Right renal pelvis (tissue), 4 donors: ENCODE measurements at places on chromosomes 7 and 10. TPM values are rescaled to one million over a fixed set of nuclear protein-coding genes. Genes with fewer than 3 reads are reported as not detected.

DNA sequence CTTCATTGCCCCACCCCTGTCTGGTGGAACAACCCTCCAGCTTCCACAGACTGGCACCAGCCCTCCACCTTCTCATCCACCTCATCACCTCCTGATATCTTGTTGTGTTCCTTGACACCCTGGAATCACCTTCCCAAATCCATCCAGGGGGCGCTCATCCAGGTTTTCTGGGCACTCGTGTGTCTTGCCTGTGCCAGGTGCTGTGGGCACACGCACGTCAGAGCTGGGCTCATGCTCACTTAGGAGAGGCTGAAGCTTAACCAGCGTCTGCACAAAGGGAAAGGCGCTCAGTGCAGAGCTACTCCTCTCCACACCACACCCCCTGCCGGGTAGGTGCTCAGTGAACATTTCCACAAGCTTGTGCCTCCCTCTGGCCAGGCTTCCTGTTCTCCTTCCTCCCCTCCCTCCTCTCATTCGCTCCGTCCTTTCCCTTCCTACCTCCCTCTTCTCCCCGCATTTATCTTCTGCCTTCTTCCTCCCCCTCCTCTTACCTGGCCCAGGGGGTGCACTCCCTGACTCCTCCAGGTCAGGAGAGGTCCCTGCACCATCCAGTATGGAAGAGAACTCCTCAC, 4.8 kb downstream of the ADCYAP1R1 start:
- no peak for DNase-seq

TRA2A gene
- polyA plus RNA-seq, result 171 TPM

RELN gene
- polyA plus RNA-seq, result 14.3 TPM

GRCh38 chr7:10439027-10439426, 534.6 kb upstream of the PHF14 start:
- no peak for DNase-seq

DNA sequence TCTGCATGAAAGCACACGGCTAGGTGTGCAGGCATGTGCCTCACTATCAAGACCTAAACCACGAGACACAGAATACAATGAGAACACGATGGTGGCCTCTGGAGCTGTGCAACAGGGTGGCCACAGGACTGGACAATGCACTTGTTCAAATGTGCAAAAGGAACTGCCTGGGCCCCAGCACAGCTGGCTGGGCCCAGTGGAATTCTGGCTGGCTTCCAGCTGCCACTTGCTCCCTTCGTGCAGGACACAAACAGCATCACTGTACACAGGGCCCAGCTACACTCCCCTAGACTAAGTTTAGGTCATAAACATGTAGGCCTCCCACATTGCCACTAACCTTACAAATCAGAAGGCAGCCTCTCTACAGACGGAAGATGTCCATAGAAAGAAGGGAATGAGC, 23.4 kb downstream of the DOCK4 start:
- DNase-seq, result no peak

GRCh38 chr7:140744005-140744404, 47.5 kb downstream of the NDUFB2 start:
- no peak for DNase-seq

DNA sequence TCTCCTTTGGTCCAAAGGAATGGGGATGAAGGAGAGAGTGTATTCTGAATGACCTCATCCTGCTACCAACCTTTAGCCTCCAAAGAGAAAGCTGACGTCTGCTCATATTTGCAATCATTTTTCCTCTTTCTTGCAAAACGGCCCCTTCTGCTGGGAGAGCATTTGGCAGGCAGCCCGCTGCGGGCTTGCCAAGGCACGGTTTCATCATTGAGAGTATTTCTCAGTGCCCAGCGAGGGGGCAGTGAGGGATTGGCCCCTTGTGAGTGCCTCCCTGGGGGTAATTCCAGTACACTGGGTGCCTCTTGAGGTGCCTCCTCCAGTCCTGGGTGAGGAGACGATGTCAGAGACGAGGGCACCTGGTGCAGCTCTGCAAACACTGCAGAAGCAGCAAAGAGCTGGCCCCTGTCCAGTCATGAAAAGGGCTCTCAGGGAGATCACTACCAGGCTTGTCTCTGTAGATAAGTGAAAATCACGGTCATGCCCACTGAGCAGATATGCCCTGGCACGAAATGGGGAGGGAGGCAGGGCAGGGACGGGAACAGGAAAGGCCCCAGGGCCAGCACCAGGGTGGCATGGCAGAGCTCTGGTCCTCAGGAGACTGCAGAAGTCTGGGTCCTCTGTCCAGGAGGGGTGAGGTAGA, 48.7 kb upstream of the SHH start:
- no peak for DNase-seq

- DNase-seq, result no peak
These were observed 116.9 kb upstream of the PCGF5 start for GRCh38 chr10:91103384-91104192.

DNA sequence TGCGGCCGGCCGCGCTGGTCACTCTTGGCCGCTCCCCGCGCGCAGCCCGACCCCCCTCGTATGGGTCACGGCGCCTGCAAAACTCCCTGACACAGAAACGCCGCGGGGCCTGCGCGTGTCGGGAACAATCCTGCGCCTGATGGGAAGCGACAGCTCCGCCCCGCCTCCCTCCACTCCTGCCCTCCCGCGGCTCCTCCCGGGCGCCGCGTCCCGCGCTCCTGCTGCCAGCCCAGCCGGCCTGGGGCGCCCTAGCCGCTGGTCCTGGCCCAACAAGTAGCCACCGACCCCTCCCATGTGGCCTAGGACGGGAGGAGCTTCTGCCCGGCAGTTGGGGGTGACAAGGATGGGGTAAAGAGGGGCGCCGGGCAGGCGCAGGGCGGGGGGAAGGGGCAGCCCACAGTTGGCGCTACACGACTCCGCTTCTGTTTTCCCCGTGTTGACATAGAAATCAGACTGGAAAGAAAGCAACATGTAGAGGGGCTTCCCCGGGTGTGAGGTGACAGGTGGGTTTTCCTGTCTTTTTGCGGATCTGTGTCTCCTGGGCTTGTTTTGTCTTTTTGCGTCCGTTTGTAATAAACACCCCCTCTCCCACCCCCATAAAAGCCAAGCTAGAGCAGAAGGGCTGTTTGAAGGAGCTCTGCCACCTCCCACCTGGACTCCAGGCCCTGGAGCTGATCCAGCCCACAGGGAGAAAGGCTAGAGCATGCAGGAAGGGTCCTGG, 35.1 kb upstream of the PAX2 start:
- no peak for DNase-seq

DNA sequence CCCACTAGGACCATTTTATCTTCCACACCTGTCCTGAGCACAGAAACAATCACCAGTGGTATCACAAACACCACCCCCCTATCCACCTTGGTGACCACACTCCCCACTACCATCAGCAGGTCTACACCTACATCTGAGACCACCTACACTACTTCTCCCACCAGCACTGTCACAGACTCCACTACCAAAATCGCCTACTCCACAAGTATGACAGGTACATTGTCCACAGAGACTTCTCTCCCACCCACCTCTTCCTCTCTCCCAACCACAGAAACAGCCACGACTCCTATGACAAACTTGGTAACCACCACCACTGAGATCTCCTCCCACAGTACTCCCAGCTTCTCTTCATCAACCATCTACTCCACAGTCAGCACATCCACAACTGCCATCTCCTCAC, 3.3 kb downstream of the MUC3A start:
- DNase-seq, result no peak

FAM180A gene
- polyA plus RNA-seq, result not detected

- DNase-seq, result no peak
These were observed 63.1 kb upstream of the KCNIP2 start for GRCh38 chr10:101906586-101907183.

GRCh38 chr10:114716811-114717404, 58.8 kb upstream of the ABLIM1 start:
- DNase-seq, result no peak

SFTPA1 gene
- not detected for polyA plus RNA-seq

DNA sequence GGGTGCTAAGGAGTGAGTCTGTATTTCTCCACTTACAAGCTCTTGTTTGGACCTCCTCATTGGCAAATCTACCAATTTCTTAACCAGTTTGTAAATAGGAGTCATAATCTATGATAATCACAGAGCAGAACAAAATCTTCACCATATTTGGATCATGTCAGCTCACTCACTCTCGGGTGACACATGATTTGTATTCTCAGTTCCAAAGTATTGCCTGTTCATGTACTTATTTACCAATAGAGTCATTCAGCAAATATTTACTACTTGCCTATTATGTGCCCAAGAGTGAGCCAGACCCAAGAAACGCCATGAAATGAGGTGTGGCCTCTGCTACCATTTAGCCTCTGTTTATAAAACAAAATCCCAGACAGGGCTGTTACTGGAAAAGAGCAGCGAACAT, 114.8 kb downstream of the TSPAN12 start:
- DNase-seq, result no peak

IDI2 gene
- not detected for polyA plus RNA-seq

PTF1A gene
- polyA plus RNA-seq, result 0.19 TPM

DNA sequence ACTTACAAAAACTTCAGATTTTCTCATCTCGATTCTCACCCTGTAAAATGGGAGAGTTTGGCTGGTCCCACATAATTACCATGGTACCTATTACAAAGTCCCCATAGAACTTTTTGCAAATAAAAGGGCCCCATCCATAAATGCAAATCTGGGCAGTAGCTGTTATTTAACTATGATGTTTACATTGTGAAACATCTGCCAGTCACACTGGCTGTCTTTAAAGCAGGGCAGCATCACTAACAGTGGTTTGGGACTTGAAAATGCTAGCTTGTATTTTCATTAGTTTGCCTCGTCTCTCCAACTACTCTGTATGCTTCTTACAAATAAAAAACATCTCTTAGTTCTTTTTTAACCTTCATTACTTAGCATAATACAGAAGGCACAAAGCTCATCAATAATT, 240.7 kb downstream of the FZD1 start:
- DNase-seq, result no peak

DNA sequence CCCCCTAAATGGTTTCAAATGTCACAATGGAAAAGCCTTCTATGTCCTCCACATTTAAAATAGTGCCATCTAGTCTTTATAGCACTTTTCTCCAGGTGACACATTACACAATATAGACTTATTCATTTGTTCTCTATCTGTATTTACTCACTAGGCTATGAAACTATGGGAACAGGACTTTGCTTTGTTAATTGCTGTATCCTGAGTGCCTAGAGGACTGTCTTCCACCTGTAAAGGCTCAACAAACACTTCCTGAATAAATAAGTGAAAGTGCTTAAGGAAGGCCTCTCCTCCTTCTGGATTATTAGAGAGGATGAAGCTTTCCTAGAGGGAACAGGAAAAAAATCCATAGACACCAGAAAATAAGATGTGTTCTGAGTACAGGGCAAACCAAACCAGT, 397.6 kb upstream of the LRRN3 start:
- DNase-seq, result no peak

TRIM74 gene
- 1.3 TPM for polyA plus RNA-seq

TMEM196 gene
- polyA plus RNA-seq, result 0.03 TPM

LRRC18 gene
- 0.10 TPM for polyA plus RNA-seq
